ENCODE measurements at places on chromosomes 7 and 10.

GRCh38 chr7:30040938-30041337 lies 12.7 kb downstream of the PLEKHA8 start:
- DNase-seq: peak; percentile 16

GRCh38 chr10:132289439-132289838 lies 18.3 kb downstream of the STK32C start:
- DNase-seq: no peak

- no peak for DNase-seq
Observed at GRCh38 chr7:31358467-31358866, 17.9 kb upstream of the NEUROD6 start.

- DNase-seq: no peak
Observed at GRCh38 chr10:9811601-9812000, 1206.1 kb upstream of the CELF2 start.

DNA sequence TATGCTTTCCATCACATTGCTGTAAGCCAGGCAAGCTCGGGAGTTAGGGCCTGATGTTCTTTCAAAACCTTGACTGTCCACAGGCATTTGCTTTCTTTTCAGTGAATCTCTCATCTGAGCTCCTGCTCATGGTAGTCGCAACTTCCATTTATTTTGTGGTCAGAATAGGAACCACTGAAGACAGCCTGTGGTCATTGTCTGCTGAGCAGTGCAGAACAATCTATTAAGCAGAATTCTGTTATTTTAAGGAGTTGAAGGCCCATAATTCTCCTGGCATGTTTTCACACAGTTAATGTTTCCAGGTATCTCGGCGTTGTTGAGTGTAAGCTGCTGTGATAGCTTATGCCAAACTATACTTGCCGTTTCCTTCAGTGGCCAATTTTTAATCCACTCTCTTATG lies 491.1 kb upstream of the AKR1E2 start:
- no peak for DNase-seq

DNA sequence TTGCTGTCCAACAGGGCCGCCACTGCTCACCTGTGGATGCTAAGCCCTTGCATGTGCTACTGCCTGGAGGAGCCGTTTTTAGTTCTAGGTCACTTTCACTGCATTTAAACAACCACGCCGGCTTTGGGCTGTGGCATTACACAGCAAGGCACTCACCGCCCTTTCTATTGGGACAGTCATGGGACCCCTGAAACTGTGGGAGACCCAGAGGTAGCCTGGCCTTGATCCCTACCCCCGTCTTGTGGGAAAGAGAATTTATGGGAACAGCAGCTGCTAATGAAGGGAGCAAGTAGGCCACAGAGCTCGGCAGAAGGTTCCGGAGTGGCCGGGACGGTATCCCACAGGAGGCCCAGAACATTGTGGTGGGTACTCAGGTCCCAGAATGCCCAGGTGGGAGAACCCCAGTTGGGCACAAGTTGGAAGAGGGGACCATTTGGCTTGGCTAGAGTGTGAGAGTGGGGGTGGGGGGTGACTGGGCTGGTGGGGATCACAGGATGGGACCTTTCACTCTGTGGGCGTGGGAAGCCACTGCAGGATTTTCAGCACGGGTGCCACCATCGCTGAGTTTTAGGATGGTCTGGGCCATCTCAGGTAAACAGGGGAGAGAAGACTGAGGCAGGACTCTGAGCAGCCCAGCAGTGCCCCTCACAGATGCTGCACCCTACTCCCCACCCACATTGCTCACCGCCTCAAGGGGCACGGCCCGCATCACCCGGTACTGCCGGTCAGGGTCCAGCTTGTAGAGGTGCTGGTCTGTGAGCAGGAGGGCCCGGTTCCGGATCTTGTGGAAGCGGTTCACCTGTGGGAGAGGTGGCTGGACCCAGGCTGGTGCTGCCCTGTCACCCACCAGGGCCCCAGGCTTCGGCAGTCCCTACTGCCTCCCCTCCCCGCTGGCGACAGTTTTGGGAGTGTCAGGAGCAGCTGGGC lies 15.2 kb downstream of the MYO1G start:
- DNase-seq: no peak

DNA sequence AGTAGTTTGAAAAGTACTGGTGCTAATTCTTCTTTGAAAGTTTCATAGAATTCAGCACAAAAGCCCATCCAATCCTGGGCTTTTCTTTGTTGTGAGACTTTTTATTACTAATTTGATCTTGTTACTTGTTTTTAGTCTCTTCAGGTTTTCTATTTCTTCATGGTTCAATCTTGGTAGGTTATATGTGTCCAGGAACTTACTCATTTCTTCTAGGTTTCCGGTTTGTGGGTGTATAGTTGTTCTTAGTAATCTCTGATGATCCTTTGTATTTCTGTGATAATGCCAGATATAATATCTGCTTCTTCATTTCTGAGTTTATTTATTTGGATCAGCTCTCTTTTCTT lies 147.5 kb downstream of the RTKN2 start:
- DNase-seq: no peak

DNA sequence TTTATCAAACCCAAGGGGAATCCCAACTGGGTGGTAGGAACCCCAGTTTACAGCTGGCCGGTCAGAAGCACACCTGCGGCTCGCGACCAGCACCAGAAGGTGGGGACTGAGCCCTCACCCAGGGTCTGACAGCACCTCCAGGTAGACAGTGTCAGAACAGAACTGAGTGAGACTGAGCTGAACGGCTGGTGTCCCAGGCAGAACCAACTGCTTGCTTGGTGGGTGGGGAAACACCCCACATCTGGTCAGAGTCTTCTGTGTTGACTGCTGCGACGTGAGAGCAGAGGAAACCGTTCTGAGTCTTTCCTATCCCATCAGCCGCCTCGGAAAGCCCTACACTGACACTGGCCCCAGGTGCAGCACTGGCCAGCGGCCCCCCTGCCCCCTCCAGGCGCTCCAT lies 160.7 kb downstream of the MAD1L1 start:
- no peak for DNase-seq

DNA sequence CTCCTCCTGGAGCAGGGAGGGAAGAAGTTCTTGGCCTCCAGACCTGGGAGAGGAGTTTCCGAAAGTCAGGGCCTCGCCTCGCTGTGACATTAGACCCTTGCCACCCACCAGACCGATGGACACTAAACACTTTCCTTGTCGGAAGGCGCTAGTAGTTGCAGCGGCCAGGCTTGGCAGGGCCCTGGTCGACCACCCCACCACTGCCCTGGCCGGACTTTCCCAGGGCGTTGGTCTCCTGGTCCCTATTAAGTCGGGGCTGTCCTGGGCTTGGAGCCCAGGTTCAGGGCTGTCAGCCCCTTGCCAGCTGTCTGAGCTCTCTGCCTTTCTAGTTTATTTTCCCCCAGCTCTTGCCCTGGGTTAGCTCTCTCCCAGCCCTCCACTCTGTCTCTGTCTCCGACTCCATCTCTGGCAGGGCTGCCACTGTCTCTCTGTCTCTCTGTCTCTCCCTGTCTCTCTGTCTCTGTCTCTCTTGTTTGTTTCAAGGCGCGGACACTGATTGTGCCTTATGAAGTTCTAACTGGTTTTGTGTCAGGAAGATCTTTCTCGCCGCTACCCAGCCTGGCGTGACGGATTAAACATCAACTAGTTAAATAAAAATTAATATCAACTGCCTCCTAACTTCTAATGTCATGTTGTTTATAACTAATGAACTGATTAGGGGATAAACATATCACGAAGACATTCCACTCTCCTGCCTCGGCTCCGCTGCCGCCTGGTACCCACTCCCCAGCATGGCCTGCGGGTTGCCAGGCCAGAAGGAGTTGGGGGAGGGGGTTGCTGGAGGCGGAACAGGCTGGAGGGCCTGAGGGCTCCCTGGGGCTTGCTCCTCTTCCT lies 13.8 kb upstream of the PAX2 start:
- DNase-seq: no peak

- DNase-seq: no peak
Observed at GRCh38 chr10:31749981-31750840, 178.4 kb downstream of the ARHGAP12 start.

GRCh38 chr10:12638781-12639180 lies 289.4 kb downstream of the CAMK1D start:
- DNase-seq: no peak

GRCh38 chr7:70527520-70528115 lies 604.3 kb upstream of the GALNT17 start:
- DNase-seq: no peak

DNA sequence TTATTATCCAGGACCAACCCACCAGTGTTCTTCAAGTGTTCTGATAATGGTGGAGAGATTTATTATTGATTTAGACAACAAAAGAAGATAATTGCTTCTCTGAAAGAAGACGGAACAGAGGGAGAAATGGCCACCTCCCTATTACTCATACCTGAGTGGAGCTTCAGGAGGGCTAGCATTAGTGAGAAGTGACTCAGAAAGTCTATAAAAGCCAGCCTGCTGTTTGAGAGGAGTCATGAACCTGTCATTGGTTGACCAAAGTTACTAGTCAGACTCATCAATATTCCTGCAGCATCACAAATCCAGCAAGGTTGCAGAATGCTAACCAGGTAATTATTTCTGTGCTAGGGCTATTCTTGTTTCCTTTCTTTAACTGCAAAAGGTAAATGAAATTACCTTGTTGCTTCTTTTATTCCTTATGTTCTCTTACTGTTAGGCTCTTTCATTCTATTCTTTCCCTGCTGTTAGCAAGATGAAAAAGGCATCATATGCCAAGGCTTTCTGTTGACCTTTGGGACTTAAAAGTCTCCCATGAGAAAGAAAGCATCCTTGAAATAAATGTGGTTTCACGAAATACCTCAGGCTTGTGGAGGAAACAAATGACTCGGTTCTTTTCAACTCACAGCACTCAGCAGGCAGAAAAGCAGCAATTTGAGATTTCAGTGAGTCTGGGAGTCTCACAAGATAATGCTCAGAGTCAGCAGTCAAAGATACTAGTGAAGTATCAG lies 256.4 kb upstream of the PHYHIPL start:
- DNase-seq: peak; percentile 83

- no peak for DNase-seq
Observed at GRCh38 chr7:11623093-11623678, 208.8 kb downstream of the THSD7A start.

GRCh38 chr10:96560489-96560888 lies 26.3 kb downstream of the TM9SF3 start:
- DNase-seq: no peak

- DNase-seq: no peak
Observed at GRCh38 chr10:2665772-2666171, 401.6 kb upstream of the PFKP start.

GRCh38 chr7:123876557-123877256 lies 31.7 kb downstream of the HYAL4 start:
- DNase-seq: no peak

- DNase-seq: peak; percentile 31
Observed at GRCh38 chr10:123007558-123008354, 839 bp downstream of the IKZF5 start.

GRCh38 chr10:106255111-106255678 lies 909.3 kb downstream of the SORCS1 start:
- DNase-seq: no peak

DNA sequence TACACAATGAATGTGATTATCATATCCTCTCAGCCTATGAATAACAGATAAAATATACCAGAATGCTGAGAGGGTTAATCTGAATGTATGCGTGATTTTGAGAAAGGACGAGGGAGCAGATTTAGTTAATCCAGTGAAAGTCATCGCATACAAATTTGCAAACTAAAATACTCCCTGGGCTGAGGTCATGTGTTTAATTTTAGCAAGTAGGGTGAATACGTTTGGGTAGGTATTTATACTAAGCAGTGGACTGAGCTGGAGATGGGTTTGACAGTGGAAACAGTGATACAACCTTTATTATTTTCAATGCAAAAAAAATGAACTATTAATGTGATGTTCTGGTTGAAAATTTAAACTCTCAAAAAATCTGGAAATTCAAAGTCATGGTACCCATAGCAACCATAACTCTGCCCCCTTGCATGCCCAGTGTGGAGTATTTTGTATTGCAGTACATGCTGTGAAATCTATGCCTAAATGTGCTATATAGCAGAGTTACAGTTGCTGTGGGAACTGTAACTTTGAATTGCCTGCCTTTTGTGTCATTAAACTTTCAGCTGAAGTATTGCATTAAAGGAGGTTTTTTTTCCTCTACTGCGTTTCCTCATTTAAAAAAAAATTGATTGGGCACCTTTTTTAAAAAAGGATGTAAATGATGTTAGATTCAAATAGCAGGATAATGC lies 9.5 kb upstream of the ARID5B start:
- DNase-seq: no peak

DNA sequence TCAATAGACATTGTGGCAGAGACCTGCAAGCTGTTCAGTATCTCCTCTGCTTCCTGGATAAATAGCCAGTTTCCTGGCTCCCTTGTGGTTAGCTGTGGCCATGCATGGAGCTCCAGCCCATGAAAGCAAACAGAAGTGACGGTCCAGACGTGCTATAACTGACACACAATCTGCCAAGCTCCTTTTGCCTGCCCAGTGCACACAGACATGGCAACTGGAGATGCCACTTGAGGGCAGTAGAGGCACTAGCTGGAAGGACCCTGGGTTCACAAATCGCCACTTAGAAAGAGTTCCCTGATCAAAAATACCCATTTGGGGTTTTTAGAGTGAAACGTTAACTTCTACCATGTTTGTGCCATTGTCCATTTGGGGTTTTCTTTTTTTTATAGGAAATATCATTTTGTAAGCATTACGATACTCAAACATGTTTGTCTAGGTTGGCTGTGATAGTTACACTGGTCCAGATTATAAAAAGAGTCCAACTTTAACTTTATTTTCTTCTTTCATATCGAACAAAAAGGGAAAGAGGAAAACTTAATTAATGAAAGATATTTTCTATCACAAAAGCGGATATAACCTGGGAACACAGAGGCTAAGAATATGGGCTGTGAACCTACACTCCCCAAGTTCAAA lies 31.3 kb downstream of the KIN start:
- DNase-seq: no peak

GRCh38 chr10:128723631-128724205 lies 597.5 kb upstream of the MKI67 start:
- no peak for DNase-seq

DNA sequence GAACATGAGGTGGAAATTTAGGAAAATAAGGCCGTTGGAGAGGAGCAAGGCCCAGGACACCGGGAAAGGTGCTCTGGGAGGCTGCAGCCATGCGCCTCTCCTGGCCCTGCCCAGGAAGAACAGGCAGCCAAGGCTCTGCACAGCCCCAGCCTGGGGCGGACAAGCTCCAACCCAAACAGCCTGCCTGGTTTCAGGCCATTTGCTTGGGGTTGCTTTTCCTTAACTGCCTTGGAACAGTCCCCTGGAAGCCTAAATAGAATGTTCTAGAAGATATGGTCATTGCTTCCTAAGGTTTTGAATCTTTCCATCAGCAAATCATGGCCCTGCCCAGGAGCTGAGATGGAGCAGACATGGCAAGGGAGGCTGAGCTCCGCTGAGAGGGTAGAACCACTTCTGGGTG lies 11.0 kb downstream of the VSTM4 start:
- no peak for DNase-seq

DNA sequence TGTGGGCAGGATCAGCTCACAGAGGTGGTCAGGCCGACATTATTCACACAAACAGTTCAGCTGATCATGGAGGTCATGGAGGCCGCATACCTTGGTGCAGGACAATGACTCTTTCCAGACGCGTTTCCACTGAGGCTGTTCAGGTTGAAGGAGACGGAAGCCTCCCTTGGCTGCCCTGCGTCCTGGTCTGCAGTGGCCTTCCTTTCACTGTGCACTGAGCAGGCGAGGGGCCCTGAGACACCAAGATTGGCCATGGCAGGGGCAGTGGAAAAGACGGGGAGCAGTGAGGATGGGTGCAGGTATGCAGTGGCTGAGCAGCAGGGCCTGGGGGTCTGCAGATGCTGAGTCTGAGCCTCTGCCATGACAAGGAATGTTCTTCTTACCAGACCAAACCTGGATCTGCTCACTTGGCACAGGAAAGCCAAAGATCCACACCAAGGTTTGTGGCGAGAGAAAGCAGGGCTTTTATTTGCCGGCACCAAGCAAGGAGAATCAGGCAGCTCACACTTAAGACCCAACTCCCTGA lies 263.3 kb downstream of the GLRX3 start:
- no peak for DNase-seq
